SK-MEL-5 (cell line): ENCODE measurements at places on chromosomes 7 and 10.

GRCh38 chr7:77235276-77235675 is 35.7 kb upstream of the FGL2 start:
- DNase-seq: no peak

DNA sequence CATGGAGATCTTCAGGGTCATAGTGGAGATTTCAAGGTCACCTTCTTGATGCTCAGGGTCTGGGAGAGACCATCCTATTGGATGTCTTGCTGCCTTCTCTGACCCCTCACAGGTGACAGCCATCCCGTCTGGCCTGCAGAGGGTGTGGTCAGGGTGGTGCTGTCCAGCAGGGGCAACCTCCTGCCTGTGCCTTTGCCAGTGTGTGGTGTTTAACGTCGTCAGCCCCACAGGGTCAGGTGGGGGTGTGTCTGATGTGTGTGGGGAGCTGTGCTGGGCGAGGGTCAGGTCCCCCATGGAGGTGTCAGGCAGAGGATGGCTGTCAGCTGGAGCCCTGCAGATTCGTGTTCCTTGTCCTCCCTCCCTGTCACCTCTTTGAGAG is 16.5 kb downstream of the ADCY1 start:
- DNase-seq: no peak

DNA sequence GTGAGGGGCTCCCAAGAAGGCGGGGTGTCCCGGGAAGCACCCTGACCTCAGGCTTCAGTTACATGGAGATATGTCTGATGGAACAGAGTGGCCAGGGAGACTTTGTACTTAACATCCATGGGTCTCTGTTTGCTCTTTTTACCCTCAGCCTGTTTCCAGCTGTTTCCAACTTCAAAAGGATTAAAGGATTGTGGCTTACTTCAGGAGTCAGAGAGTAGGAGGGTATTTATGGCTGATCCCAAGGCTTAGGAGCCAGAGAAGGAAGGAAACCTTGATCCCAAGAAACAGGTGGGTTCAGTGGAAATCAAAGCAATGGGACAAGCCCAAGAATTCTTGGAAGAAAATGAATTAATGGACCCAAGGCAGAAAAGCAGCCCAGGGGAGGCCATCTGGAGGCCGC is 37.7 kb upstream of the ZNF438 start:
- DNase-seq: no peak

DNA sequence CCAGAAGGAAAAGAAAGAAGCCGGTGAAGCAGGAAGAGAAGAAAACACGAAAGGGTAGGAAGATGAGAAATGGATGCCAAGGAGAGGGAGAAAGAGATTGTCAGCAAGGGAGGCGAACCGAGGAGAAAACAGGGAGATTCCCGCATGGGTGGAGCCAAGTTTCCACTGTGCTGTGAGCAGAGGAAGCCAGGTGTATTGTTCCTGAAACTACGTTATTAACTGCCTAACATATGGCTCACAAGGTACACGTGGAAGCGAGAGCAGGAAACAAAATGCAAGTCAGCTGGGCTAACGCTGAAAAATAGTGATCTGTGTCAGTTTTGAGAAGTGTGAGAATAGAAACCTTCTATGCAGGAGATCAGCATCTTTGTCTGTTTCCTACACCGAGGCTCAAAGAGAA is 20.4 kb upstream of the HIPK2 start:
- no peak for DNase-seq

- no peak for DNase-seq
Observed at GRCh38 chr10:132850896-132851295, 64.9 kb upstream of the NKX6-2 start.

GRCh38 chr10:2556883-2557282 is 510.5 kb upstream of the PFKP start:
- no peak for DNase-seq

DNA sequence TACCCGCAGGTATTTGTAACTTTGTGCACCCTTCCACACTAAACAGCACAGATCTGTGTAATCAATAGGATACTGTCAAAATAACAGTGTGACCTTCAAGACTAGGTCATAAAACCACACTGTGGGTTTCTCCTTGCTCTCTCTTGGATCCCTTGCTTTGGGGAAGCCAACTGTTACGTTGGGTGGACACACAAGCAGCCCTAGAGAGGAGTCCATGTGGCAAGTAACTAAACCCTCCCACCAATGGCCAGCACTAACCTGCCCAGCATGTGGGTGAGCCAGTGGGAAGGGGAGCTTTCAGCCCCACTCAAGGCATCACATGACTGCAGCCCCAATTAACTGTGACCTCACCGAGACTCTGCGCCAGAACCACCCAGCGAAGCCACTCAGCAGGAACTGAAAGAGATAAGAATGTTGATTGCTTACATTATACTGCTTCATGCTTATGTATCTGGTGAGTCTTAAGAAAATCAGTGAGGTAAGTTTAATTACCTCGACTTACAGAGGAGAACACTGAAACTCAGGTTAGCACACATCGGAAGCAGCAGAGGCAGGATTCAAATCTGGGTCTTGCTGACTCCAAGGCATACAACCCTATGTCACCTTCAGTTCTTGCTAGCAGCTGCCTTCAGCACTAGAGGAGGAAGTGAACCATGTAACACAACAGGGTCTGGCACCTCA is 9.4 kb upstream of the ZC3HAV1 start:
- no peak for DNase-seq

DNA sequence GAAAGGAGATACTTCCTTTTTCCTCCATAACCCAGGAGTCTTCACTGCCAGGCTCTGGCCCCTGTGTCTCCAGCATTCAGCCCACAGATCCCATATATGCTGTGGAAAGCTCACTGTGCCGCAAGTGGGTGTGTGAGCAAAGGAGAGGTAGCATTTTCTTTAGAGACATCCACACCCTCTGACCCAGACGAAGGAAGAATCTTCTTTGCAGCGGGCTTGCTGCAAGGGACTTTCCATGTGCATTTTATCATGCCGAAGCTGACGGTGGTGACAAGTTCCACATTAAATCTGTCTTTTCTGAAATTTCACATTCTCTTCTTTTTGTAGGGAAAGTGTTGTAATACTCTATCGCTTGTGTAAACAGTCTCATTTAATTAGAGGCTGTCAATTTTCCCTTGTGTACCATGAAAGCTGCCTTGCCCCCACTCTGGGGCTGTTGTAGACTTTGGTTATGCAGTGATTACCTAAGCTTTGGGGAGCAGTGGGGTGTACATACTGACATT is 409.5 kb downstream of the SUGCT start:
- DNase-seq: no peak

DNA sequence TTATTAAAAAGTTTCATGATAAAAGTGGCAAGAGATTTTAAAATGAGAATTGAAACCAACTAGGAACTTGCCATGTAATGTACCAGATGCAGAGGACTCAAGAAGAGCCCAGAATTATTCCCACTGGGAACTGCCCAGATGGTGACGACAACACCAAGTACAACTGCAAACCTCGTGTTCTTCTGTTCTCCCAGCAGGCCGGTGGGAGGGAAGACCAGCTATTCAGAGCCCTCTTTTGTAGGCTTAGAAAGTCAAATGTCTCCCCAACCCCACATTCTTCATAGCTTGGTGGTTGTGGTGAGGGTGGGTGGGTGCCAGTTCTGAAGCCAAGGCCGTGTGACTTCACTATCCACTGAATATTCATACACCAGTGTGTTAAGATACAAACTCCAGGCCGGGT is 54.3 kb upstream of the ITGB1 start:
- DNase-seq: no peak

DNA sequence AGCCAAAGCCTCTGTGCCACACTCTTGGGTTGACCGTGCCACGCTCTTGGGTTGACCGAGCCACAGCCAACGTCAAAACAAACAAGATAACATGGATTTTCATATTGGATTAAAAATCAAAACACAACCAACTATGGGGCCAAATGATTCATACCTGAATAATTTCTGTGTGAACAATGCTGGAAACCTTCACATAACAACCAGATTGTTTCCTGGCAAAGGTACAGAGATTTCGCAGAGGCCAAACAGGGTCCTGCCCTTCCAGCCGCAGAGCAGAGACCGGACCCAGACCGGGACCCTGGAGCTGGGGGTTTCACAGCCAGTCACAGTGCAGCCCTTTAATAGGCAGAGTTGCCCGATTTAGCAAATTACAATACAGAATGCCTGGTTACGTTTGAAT is 40.5 kb downstream of the ITIH5 start:
- DNase-seq: no peak

DNA sequence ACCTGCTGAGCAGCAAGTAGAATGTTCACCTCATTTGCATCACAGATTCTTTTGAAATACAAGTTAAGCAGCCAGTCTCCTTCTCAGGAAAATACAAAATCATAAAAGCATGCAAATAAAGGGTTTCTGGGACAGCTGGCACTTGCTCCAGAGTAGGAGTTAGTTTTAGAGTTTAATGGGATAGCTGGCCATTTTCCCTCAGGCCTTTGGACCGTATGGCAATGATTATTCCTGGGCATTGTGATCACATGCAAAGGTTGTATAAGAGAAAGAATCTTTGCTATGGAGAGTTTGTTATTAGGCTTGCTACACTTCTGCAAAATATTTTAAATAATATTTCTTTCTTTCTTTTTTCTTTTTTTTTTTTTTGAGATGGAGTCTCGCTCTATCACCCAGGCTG is 240.8 kb downstream of the CDK14 start:
- no peak for DNase-seq

DNA sequence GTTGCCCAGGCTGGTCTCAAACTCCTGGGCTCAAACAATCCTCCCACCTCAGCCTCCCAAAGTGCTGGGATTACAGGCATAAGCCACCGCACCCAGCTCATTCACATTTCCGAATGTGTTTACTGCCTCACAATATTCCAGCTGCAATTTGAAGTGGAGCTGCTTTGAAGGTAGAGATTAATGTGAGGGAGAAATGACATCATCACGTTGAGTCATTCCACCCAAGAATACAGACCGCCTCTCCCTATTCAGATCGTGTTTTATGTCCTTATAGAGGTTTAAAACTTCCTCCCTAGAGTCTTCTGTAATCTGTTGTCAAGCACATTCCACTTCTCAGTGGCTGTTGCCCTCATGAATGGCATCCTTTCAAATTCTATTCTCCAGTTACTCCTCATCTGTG is 100.4 kb upstream of the PDGFA start:
- DNase-seq: peak; percentile 29

DNA sequence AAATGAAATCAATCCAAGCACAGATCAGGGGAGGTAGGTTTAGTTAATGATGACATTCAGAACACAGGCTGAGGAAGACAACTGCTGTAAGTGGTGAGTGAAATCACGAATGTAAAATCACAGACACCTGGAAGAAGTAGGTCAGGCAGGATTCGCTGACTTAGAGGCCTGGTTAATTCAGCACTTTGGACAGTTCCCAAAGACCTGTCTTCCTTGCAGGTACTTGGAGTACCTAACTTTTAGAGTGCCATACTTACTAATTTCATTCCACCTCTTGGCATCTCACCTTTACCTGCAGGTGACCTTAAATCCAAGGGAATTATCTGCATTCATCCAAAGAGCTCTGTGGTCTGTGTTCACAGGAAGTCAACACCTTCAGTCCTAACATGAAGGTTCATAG is 822.3 kb downstream of the PHTF2 start:
- peak; percentile 8 for DNase-seq

DNA sequence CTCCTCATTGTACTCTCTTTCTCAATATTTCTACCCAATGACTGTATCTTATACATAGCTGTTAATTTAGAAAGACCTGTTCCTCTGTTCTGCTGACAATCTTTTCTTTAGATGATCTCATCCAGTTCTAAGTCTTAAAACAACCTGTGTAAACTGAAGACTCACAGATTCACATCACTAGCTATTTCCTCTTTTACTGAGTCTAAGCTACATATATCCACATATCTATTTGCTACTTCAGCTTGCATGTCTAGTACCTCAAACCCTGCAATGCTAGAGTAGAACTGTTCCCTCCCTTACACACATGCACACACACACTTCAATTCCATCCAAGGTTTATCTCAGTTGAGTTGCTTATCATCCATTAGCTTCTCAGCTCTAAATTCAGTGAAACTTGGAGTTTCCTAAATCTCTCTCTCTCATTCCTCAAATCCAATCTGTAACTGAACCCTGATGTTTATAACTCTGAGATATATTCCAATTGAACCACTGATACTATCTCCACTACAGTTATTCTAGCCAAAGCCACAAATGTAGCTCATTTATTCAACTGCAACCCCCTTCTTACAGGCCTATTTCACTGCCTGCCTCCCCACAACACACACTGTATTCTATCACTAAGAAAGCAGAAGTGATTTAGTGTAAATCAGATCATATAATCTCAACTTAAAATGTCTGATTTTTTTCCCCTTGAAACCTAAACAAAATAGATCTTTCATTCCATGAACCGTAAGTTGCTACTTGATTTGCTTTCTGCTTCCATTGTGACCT is 1036.8 kb upstream of the POT1 start:
- DNase-seq: no peak

- no peak for DNase-seq
Observed at GRCh38 chr10:88288320-88289059, 294.6 kb downstream of the RNLS start.

DNA sequence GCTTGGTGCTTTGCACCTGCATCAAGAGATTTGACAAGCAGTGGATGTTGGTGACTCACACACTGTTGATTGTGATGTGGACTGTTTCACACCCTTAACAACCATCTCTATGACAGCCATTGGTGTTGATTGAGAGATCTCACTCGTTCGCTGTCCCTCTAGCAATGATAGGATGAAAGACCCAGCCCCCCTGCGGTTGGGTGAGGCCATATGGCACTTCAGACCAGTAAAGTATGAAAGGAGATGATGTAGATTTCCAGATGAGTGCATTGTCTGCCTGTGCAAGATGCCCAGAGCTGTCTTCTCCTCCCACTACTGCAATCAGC is 138.7 kb upstream of the PRR15 start:
- no peak for DNase-seq

- DNase-seq: no peak
Observed at GRCh38 chr10:28236591-28236990, 66.3 kb downstream of the MPP7 start.

- DNase-seq: no peak
Observed at GRCh38 chr10:94358480-94358879, 4.3 kb downstream of the NOC3L start.

DNA sequence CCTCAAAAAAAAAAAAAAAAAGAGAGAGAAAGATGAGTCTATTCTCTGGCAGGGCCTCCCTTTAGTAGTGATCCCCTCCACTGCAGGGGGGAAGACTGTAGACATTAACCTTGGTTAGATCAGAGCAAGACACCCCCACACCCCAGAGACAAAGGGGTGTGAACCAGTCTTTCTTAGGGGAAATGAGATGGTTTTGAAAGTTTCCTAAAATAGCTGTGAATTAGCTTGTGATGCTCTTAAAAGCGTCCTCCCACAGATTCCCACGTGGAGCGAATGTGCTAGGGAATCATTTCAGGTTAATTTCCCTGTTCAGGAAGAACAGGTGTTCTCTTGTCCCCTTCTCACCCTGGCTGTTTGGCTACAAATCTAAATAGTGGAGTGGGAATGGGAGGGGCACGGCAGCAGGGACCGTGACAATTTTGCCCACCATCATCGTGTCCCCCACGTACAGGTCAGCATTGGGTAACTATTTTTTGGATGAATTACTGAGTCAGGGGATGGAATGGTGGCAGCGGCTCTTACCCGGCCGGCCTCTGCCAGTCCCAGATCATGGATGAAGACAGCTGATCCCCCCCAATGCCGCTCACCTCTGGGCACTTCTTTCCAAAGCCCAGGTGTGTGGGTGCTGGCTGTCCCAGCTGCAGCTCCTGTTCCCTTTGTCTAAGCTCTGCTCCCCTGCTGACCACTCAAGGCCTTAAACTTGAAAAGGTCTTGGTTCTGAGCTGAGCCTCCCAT is 152.9 kb downstream of the CCDC3 start:
- DNase-seq: no peak

GRCh38 chr7:118195837-118196474 is 12.0 kb downstream of the LSM8 start:
- DNase-seq: peak; percentile 91
